ENCODE measurements at places on chromosomes 4 and X.

- no peak for DNase-seq
Measured at GRCh38 chr4:144449611-144450010, 196.3 kb upstream of the HHIP start.

GRCh38 chr4:102858828-102859464 lies 9.8 kb upstream of the CISD2 start:
- no peak for DNase-seq

- no peak for DNase-seq
Measured at GRCh38 chrX:12989461-12989860, 14.6 kb downstream of the TMSB4X start.

DNA sequence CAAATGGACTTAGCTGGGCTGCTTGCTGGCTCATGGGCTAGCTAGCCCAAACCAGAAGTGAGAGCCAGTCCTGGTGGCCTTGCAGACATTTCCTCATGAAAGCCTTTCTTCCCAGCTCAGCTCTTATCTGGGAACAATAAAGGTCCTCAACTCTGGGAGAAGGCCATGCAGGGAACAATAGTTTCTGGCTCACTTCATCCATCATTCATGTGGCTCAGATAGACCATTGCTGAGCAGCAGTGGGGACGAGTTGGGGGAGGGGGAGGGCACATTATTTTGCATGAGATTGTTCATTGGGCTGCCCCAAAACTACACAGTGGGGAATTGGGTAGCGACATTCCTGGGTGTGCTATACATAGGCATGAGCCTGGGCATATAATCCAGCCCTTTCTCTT lies 47.6 kb downstream of the NHSL2 start:
- DNase-seq = no peak
